CD4-positive, alpha-beta T cell treated with Interleukin-21 for 1 hour (primary cell): ENCODE measurements at places on chromosomes 13 and 19.

DNA sequence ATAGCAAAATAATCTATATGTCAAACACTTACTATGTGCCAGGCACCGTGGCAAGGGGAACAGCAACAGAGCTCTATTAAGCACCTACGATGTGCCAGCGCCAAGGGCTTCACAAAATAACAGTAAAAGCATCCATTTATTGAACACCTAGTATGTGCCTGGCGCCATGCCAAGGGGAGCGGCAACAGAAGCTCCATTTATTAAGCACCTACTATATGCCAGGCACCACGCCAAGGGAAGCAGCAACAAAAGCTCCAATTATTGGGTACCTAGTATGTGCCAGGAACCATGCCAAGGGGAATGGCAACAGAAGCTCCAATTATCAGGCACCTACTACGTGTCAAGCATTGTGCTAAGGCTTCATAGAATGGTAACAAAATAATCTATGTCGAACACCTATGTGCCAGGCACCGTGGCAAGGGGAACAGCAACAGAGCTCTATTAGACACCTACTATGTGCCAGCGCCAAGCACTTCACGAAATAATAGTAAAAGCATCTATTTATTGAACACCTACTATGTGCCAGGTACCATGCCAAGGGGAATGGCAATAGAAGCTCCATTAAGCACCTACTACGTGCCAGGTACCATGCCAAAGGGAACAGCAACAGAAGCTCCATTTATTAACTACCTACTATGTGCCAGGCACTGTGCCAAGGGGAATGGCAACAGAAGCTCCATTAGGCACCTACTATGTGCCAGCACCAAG, 107.7 kb downstream of the PTPRS start:
- no peak for DNase-seq

- no peak for DNase-seq
These were observed 21.6 kb downstream of the NLRP4 start for GRCh38 chr19:55857974-55858373.

DNA sequence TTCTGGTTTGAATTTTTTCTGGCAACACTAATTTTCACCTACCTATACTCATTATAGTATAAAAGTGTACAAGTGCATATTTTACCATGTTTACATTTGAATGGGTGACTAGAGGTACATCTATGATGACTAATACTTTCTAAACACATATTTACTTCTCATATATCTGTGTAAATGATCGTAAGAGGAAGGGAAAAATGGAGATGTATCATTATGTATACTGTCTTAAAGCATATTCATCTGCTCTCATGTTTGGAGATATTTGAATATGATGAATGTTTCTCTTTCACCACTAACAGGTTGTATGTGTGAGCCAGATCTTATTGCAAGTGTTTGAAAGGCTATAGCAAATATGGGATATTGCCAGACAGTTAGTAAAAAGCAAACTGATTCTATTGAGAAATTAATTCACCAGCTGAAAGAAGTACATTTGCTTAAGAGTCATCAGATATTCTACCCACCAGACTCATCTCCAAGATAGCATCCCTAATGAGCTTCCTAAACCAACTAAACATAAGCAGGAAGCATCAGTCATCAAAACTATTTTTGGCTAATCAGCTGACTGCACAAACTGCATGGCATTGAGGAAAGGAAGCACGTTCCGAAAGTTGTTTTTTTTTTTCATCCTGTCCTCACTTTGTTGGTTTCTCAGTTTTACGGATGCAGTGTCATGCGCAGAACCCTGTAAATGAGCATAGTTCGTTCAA, 738.2 kb downstream of the GPC5 start:
- no peak for DNase-seq

- DNase-seq: no peak
These were observed 563 bp upstream of the TOMM40 start for GRCh38 chr19:44890366-44891015.
